ENCODE measurements at places on chromosomes 2 and 18. TPM values are rescaled to one million over a fixed set of nuclear protein-coding genes. Genes with fewer than 3 reads are reported as not detected.

The ESCO1 gene
- 8.8 TPM for total RNA-seq

The PXDN gene
- 25.4 TPM for total RNA-seq

The NEB gene
- 136 TPM for total RNA-seq

The CRYGC gene
- not detected for total RNA-seq

The ABHD1 gene
- total RNA-seq = 1.0 TPM

The LINC00305 gene
- total RNA-seq = not detected

The RGPD4 gene
- 0.26 TPM for total RNA-seq

The LRP2 gene
- 8.1 TPM for total RNA-seq

The FSIP2 gene
- total RNA-seq = 0.28 TPM

The HRH4 gene
- not detected for total RNA-seq

The MREG gene
- 0.41 TPM for total RNA-seq

- DNase-seq = no peak
Measured at GRCh38 chr18:38115201-38115600, 549.6 kb upstream of the CELF4 start.

DNA sequence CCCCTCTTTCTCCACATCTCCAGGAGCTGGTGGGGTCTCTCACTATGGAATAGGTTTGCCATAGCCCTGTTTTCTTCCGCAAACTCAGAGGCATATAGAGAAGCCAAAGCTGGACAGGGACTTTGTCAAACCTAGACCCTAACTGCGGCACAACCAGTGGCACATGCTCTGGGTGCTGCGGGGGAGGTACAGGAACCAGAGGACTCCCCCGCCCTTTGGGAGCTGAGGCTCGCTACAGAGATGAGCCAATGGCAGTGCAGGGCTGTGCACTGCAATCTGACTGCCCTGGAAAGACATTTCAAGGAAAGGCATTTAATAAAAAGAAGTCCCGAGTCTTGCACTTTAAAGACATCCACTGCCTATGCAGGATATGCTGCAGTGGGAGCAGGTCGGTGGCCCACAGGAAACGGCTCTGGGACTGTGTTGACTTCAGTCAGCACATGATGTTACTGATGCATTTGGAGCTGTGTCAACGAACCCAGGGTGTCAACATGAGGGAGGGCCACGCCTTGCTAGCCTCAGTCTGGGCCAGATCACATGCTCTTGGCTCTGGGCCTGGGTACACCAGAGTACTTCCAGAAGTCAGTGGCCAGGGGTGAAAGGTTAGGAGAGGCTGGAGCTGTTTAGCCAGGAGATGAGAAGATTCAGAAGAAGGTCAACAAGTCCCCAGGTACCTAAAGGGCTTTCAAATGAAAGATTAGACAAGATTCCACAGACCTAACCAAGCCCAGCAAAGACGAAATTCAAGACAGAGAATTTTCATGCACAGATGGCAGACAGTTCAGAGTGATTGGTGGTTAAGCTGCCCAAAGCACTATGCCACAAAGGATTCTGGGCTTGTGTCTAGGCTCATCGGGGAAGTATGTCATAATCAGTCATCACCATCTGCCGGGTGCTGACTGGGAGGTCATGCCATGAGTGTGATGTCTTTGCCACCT is 8.2 kb downstream of the SLC35F6 start:
- DNase-seq = peak; percentile 99

DNA sequence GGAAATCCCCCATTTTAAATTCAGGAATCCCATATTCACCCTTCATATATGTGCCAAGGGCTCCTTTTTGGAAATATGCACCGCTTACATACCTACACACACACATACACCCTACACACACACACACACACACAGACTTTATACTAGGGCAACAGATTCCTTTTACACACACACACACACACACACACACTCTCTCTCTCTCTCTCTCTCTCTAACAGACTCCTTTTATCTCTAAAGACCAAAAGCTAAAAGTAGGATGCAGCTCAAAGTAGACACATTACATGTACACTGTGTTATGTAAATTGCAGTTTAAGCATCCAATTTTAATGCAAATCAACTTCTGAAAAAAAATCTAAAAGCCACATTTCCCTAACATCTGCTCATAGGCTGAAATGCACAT is 130.9 kb upstream of the CAPN13 start:
- DNase-seq = no peak

DNA sequence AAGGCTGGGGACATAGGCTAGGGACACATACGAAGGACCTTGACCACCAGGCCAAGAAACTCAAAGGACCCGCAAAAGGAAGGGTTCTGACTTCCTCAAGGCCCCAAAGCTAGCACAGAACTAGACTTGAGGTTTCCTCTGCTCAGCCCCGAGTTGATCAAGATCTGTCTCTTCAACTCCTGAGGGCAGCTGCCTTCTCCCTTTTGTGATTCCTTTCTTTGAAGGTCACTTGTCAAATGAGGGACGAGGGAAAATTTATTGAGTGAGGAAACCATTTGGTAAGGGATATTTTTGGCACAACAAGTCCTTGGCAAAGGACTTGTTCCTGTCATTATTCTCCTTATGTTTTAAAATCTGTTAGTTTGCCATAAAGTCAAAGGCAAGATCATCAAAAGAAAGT is 12.3 kb upstream of the ROCK2 start:
- no peak for DNase-seq

DNA sequence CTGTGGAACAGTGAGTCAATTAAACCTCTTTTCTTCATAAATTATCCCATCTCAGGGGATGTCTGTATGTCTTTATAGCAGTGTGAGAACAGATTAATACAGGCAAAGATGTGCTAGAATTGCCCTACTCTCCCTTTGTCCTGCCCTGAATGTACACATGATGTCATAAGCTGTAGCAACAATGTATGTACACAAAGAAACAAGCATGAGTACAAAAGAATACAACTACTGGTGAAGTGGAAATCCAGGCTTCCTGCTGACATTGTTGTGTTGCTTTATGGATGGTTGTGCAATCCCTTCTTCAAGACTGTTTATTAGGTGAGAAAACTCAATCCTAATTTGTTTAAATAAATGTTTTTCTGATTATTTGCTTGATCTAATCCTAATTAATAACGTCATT is 446.6 kb downstream of the DSC3 start:
- no peak for DNase-seq

DNA sequence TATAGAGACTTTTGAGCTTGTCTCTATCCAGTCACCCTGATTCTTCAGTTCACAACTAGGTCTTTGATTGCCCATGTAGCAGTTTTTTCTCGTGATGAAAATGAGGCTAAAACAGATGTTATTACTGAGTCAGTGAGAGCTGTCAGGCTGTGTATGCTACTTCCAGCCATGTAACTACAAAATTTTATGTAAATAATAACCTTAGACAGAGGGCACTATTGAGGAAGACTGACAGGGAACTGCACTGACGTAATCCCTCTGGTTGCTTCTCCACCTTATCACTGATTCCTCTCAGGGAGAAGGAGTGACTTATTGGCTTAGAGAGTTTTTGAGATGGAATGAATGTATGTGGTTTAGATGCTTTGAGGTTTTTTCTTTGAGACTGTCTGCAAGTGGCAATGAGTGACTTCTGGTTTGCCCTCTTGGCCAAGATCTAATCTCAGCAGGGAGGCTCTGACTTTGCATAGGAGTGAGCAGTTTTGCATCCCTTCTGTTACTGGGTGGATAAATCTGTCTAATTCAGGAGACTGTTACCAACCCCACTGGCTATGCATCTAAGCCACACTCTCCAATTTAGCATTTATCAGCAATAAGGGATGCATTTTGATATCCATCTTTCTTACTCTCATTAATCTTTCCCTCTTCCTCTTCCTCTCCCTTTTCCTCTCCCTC is 555.2 kb upstream of the FANCL start:
- no peak for DNase-seq

DNA sequence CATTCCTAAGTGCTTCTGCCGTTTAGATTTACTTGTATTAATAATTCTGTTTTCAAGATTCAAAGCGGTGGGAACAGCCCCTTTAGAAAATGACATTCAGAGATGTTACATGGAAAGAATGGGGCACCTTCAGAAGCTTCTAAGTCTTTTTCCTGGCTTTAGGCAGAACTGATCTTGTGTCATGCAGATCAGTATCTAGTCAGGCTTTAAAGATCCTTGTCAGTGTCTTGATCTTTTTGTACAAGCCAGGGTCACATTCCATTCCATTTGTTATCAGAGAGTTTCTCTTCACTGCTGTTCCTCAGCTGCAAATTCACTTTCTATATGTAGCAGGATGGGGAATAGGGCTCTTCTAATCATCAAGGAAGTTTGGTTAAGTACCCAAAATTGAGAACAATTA is 275.3 kb downstream of the DCC start:
- DNase-seq = no peak

DNA sequence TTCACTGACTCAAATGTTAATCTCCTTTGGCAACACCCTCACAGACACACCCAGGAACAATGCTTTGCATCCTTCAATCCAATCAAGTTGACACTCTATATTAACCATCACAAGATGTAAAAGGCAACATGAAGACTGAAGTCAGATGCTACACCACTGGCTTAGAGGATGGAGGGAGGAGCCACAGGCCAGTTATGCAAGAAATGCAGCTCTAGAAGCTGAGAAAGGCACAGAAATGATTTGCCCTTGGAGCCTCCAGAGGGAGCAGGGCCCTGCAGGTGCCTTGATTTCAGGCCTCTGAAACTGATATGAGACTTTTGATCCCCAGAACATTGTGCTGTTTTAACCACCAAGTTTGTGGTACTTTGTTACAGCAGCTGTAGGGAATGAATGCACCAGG is 276.3 kb downstream of the KCNS3 start:
- DNase-seq = no peak

GRCh38 chr2:24912523-24912922 is 7.5 kb downstream of the ADCY3 start:
- no peak for DNase-seq

GRCh38 chr2:85741211-85741832 is 12.5 kb upstream of the ATOH8 start:
- no peak for DNase-seq

GRCh38 chr2:223228871-223229270 is 176.9 kb downstream of the KCNE4 start:
- DNase-seq = no peak

DNA sequence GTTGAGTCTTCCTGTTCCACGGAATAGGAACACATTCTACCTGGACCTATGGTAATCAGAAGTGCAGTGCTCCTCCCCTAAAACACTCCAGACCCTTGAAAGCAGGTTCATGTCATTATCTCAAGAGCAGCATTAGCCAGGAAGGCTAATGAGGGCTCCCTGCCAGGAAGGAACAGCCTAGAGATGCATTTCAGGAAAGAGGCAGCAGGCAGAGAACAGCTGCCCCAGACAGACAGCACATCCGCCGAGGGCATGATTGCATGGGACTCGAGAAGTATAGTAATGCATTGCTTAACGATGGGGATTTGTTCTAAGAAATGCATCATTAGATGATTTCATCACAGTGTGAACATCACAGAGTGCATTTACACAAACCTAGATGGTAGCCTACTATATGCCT is 171.5 kb downstream of the ALK start:
- DNase-seq = no peak

DNA sequence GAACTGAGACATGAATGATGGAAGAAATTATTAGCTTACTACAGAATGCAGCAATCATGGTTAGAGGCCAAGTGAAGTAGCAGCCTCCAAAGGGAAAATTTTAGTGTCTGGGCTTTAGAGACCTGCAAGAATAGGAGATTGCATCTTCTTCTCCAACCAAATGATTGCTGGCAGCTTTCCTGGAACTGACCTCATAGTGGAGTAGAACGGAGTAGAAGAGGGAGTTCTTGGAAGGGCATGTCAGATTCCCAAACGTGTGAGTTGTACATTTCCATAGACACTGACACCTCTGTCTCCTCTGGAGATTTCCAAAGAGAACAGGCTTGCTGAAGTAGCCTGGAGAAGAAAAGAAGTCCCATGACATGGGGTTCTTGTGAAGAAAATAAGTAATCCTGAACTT is 169.8 kb upstream of the ERBB4 start:
- DNase-seq = no peak

DNA sequence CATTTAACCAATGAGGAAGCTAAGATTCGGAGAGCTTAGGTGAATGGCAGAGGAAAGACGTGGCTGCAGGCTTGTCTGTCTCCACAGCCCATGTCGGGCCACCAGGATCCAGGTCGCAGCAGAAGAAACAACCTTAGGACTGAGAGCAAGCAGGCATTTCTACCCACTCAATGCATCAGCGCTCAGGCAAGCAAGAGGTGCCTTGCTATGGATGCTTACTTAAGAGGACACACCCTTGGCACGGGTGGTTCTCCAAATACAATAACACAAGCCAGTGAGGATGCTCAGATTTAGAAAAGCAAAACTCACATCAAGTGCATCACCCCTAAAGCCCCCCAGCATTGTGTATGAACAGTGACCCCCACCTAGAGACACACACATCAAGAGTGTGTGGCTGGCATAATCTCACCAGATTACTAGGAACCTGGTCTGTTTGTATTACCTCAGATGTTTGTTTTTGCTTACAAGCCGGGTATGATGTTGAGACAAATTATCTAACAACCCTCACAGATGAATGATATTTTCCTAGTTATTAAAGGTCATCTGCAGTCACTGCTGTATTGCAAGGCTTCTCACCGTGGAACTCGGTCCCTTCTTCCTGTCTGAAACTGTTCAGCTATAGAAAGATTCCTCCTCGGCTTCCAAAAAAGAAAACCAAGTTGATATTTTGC is 34.2 kb upstream of the NPAS2 start:
- DNase-seq = no peak

DNA sequence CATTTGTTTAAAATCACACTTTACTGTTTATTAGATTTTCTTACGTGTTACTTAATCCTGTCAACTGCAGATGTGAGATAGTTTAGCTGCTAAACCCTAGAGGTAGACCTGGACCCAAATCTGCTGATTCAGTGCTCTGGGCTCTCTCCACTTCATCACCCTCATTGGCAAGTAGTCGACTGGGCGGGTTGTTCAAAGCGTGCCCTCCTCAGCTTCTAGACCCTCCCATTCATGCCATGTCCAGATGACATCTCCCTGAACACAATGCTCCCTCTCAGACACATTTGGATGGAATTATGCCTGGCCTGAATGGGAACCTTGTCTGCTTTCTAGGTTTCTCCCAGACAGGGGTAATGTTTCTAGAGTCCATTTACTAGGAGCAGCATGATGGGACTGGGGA is 43.7 kb downstream of the RPIA start:
- no peak for DNase-seq

DNA sequence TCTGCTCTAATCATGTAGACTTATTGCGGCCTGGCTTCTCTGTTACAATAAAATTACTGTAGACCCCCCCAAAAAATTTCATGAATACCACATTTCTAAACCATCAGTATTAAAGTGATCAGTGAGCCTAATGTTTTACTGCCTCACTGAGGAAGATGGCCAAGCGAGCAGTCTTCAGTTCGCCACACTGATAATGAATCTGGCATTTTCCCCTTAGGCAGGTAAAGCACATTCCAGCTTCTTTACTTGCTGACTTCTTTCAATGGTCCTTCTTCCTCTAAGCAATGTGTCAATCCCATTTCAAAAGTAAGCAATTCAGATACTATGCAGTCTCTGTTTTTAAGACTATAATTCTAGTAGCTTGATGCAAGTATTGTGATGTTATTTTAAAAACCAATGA is 137.6 kb downstream of the LAMA1 start:
- DNase-seq = no peak

GRCh38 chr2:64695721-64696261 is 42.1 kb upstream of the SERTAD2 start:
- no peak for DNase-seq

- DNase-seq = no peak
Measured at GRCh38 chr2:70837980-70838925, 2.6 kb upstream of the CD207 start.
